Panc1 (cell line): ENCODE measurements at places on chromosomes 2 and 18.

DNA sequence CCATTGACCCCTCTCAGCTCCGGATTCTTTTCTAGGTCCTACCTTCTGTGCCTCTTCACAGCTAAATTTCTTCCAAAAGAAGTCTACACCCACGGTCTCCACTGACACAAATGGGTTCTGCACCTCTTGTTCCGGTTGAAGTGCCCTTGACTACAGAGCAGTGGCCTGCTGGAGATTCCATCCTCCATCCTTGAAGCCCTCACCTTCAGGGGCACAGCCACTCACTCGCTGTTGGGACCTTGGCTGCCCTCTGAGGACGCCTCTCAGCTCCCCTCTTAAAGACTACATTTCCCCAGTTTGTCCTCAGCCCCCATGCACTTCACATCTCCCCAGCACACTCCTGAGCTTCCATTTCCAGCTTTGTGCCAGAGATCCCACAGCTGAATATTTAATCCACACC is 226.3 kb downstream of the ATAD2B start:
- no peak for DNase-seq

- DNase-seq: no peak
Observed at GRCh38 chr2:23215016-23215415, 170.0 kb upstream of the KLHL29 start.

- no peak for DNase-seq
Observed at GRCh38 chr2:21819454-21819853, 695.7 kb downstream of the TDRD15 start.

DNA sequence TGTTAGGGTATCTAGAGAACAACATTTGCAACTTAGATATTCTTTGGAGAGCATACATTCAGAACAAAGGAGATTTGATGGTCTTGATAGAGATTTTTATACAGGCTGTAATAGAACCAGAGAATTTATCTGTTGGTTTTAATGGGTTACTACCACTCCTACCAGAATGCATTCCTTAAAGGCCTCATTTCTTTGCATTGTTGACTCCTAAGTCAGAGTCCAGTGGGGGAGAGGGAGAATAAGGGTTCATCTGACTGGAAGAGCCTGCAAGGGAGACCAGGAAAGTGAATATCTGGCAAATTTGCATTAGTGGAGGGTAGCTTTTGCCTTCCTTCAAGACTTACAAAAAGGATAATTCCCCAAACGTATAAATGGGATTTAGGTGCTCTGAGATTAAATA is 29.7 kb downstream of the AGPS start:
- no peak for DNase-seq

- DNase-seq: peak; percentile 30
Observed at GRCh38 chr18:26307161-26307773, 81.0 kb downstream of the TAF4B start.

DNA sequence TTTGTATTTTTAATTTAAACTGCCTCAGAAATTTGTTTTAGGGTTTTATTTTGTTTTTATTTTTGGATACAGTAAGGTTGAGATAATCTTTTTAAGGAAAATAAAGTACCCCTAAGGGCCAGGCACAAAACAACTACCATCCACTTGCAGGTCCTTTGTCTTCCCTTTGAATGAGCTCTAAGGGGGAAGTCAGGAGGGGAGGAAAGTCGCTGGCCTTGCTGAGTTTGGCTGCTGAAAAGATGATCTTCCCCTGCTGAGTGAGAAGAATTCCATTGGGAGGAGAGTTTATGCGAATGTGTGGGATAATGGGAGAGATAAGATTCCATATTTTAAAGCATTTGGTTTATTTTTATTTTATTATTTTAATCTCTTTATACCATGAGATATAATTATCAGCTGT is 100.7 kb downstream of the ARHGAP15 start:
- DNase-seq: no peak

DNA sequence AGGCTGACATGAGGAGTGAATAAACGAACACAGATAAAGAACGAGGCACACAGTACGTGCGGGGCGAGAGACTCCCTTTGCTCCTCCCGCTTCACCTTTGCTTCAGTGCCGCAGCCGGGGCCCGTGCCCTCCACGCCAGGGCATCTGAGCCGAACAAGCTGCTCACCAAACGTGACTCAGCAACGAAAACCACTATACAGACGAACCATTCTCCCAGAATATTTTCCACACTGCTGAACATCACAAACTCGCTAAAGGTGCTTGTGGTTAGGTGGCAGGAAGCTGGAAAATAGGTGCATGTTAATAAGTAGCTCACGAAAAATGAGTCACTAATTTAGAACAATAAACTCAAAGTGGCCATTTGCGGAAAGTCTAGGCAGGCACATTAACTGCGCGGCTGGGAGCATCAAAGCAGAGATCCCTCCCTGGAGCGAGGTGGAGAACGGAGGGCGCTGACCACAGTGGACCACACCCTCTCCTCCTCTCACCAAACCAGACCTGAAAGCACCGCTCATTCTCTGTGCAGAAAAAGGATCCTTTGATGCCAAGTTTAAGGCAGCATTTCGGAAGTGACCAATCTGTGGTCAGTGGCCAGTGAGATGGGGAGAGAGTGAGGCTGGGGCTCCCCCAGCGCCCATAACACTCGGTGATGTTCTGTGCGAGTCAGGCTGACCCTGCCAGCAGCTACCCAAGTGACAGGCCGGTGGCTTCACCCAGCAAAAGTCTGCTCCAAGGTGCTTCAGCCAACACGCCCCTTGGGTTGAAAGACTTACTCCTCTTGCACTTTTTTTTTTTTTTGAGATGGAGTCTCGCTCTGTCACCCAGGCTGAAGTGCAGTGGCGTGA is 153.2 kb downstream of the HDAC4 start:
- DNase-seq: no peak

- no peak for DNase-seq
Observed at GRCh38 chr2:42077343-42077742, 29.5 kb downstream of the PKDCC start.

- DNase-seq: no peak
Observed at GRCh38 chr2:54397426-54397825, 58.7 kb upstream of the SPTBN1 start.

DNA sequence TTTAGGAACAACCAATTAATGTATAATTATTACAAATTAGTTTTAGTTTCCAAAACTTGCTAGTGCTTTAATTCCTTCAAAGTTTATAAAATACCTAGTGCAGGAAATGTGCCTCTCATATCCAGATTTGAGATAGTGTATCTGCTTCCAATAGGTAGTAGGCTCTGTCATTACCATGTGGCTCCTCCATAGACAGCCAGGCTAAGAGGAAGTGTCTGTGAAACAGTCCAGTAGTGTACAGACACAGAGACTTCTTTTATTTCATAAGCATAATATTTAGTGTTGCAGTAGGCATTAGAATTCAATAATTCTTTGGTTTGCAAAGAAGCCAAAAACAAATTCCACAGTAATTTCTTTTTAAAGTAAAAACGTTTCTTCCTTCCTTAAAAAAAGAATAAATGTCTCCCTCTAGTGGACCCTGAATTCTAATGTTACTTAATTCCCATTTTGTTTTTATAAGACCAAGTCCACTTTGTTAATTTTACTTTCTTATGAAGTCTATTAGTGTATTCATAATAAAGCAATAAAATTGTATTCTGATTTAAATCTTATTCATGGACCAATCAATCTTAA is 101.2 kb downstream of the NEB start:
- no peak for DNase-seq

DNA sequence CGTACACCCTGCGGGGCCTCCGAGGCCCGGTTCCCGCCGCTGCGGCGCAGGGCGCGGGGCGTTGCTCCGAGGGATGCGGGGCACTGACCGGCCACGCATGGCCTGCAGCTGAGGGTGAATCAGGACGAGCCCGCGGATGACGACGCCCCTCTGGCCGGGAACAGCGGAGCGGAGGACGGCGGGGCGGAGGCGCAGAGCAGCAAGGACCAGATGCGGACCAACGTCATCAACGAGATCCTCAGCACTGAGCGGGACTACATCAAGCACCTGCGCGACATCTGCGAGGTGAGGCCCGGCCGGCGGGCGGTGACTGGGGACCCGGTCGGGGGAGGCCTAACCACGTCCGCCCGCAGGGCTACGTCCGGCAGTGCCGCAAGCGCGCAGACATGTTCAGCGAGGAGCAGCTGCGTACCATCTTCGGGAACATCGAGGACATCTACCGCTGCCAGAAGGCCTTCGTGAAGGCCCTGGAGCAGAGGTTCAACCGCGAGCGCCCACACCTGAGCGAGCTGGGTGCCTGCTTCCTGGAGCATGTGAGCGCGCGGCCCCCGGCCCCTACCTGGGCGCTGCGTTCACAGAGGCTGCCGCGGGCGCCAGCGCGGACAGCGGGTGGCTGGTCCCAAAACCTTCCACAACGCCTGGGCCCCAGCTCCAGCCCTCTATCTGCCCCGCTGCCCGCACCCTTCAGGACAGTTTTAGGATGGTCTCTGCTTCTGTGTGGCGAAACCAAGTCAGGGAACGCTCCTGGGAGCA is 53.2 kb downstream of the FAM168B start:
- DNase-seq: no peak

- no peak for DNase-seq
Observed at GRCh38 chr18:74281011-74281979, 10.5 kb downstream of the CYB5A start.

GRCh38 chr18:8601277-8602032 is 7.8 kb upstream of the RAB12 start:
- DNase-seq: no peak

GRCh38 chr2:237475704-237476141 is 11.3 kb upstream of the MLPH start:
- no peak for DNase-seq

- DNase-seq: no peak
Observed at GRCh38 chr2:227188292-227188691, 23.9 kb downstream of the COL4A3 start.

DNA sequence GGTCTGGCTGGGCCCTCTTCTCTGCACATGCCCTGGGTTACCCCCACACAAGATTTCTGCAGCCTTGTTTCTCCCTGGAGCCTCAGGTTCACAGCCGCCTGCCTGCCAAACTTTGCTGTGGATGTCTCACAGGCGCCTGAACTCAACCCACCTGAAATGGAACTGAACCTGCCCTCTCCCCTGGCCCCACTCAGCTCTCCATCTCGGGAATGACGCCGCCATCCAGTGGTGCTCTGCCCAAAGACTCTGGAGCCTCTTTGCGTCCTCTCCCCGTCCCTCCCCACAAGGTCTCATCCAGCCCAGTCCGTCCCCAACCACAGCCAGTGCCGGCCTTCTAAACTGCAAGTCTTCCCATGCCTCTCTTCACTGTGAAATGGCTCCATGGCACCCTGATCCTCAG is 29.1 kb downstream of the EMX1 start:
- no peak for DNase-seq

- no peak for DNase-seq
Observed at GRCh38 chr2:43531251-43531650, 64.6 kb downstream of the THADA start.

- peak; percentile 17 for DNase-seq
Observed at GRCh38 chr2:165778653-165779451, 15.2 kb downstream of the GALNT3 start.

GRCh38 chr2:55961318-55961911 is 37.8 kb upstream of the EFEMP1 start:
- peak; percentile 50 for DNase-seq

DNA sequence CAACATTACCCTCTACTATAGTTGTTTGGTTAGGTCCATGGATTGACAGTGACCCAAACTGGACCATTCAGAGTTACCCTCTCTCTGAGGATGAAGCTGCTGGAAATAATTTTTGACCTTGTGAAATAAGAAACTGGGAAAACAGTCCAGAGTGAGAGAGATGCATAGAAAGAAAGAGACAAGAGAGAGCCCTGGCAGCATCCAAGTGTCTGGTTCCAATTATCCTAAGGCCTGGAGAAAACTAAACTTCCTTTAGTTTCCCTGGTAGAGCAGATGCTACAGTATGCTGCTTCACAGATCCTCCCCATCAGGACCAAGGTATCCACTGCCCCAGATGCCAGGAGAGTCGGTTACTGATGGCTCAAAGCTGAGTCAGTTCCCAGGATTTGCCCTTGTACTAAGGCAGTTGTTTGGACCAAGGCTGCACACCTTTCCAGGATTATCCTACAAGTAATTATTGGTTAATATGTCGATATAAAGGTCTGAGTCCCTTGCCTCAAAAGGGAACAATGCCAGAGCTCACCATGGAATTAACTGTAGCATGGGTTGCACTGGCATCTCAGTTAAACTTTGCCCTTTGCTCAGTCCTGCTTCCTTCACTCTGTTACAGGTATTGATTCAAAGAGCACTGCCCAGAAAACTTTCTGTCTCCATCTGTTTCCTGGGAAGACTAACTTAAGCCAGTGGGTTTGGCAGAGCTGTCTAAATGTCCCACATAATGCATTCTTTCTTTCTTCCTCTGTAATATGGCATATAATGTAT is 14.6 kb upstream of the CHN1 start:
- DNase-seq: no peak

DNA sequence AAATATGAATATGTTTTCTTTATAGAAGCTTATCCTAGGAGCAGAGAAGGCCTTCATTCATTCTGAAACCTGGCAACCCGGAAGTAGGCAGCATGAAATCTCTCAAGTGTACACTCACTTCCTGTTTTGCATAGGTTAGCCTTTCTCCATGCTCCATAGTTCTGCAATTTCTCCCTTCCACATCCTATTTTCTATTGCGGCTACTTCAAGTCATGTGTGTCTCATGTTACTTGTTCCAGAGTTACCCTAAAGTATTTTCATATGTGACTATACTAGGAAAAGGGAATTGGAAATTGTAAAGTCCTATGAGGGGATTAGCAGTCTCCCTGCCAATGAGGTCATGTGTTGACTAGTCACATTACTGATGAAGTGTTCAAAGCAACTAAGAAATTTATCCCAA is 320.6 kb downstream of the NCKAP5 start:
- no peak for DNase-seq

- DNase-seq: peak; percentile 64
Observed at GRCh38 chr2:74917702-74918619, 40.5 kb upstream of the POLE4 start.

GRCh38 chr2:60317844-60318243 is 235.6 kb downstream of the BCL11A start:
- DNase-seq: no peak

DNA sequence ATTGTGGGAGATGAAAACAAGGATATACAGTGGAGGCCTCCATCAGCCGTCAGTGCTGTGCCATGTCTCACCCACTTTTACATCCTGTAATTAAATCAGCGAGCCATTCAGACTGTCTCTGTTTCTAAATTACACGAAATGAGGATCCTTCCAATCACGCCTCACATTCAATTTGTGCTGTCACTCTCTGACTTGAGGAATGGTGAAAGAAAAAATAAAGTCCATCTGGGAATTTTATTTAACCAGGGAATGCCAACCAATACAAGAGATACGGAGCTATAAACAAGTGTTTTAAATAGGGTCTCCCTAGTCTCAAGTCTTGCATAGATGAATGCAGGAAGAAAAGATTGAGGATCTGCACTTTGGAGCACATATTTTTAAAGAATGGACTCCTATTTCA is 72.8 kb downstream of the CMPK2 start:
- no peak for DNase-seq
